ENCODE measurements at places on chromosomes 7 and 10.

GRCh38 chr10:132615341-132616169 is 78.0 kb downstream of the INPP5A start:
- DNase-seq = no peak
- H3K4me3 ChIP-seq = peak overlapping the region; percentile 31
- peak overlapping the region; percentile 0 for H3K27ac ChIP-seq

GRCh38 chr7:132276234-132276630 is 300.0 kb downstream of the PLXNA4 start:
- DNase-seq = no peak
- H3K4me1 ChIP-seq = peaks cover 2% of the 10 kb centered on the region
- H3K36me3 ChIP-seq = no peaks in the 10 kb centered on the region
- H3K27ac ChIP-seq = no peak overlapping the region
- peaks cover 34% of the 10 kb centered on the region for H3K27me3 ChIP-seq

- peak overlapping the region; percentile 98 for H3K4me3 ChIP-seq
- H3K36me3 ChIP-seq = no peaks in the 10 kb centered on the region
- H3K27ac ChIP-seq = peak overlapping the region; percentile 95
- H3K27me3 ChIP-seq = no peaks in the 10 kb centered on the region
Measured at GRCh38 chr10:92240289-92241157, 50.4 kb downstream of the CPEB3 start.

DNA sequence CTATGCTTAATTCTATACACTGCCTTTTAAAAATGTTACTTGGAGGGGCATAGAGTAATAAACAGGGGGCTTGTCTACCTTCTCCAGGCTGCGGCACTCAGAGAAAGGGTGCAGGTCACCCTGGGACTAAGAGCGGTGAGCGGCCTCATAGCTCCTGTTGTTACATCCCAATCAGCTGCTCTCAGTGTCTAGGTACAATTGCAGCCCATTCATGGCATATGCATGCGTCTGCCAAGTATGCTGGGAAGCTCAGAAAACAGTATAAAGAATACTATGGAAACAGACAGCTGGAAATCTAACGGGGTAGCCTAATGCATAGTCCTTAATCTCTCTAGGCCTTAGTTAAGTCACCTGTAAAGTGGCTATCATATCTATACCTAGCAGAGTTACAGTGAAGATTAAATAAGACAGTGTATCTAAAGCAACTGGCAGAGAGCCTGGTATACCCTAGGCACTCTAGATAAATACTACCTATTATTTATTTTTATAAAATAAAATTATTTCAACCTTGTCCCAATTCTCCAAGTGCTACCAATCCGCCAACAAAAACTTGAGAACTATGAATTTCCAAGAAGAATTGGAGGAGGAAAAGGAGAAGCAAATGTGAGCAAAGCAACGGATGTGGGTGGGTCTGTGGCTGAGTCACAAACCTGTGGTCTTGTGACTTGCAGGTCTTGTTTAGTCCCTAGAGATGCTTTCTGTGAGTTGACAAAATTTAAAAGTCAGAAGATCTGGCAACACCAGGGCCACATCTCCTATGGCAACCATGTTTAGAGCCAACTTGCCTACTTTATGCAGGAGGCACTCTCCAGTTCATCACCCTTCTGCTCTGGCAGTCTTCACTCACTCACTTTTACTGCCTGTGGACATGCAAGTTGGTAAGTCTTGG is 183.0 kb downstream of the RAPGEF5 start:
- H3K27me3 ChIP-seq = peaks cover 26% of the 10 kb centered on the region
- H3K4me3 ChIP-seq = no peak overlapping the region
- H3K4me1 ChIP-seq = peaks cover 9% of the 10 kb centered on the region
- no peaks in the 10 kb centered on the region for H3K36me3 ChIP-seq
- peak overlapping the region; percentile 74 for H3K27ac ChIP-seq
- DNase-seq = no peak

DNA sequence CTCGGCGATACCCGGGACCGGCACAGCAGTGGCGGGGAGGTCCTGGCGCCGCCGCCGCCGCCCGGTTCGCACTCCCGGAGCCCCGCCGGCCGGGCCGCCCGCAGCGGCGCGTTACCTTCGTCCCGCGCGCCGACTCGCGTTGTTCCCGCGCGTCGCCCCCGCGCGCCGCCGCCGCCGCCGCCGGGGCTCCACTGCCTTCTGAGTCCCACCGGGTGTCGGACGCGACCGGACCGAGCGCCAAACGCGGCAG is at the start of gene EZH2:
EZH2 (minus strand) TSS at position 243 of the 250 bp plus-strand sequence. CDS start 36,993 bp downstream, outside the sequence.
- H3K4me1 ChIP-seq = peaks cover 12% of the 10 kb centered on the region
- no peaks in the 10 kb centered on the region for H3K36me3 ChIP-seq
- H3K27ac ChIP-seq = peak within 1 kb of the TSS; percentile 94
- no peak for DNase-seq

DNA sequence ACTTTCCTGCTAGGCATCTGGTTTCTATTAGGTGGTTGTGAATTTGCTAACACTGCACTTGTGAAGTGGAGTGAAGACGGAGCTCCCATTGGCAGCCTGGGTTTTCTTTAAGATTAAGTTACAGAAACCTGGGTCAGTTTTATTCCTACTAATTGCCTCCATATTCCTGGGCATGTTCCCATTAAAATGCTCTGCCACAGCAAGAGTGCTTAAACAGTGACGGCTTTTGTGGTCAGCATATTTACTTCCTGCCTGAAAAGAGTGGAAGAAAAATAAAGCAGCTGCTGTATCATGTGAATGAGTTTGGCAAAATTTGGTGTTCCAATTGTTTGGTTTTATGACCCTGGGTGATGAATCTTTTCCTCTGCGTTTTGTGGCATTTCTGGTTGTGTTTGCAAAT is 96.9 kb upstream of the PLXDC2 start:
- H3K4me1 ChIP-seq = no peaks in the 10 kb centered on the region
- H3K27me3 ChIP-seq = no peaks in the 10 kb centered on the region

- H3K36me3 ChIP-seq = no peaks in the 10 kb centered on the region
- H3K4me3 ChIP-seq = no peak overlapping the region
- peaks cover 3% of the 10 kb centered on the region for H3K4me1 ChIP-seq
- no peak overlapping the region for H3K27ac ChIP-seq
- peaks cover 5% of the 10 kb centered on the region for H3K27me3 ChIP-seq
- DNase-seq = no peak
Measured at GRCh38 chr7:17690030-17690429, 250.3 kb downstream of the SNX13 start.

DNA sequence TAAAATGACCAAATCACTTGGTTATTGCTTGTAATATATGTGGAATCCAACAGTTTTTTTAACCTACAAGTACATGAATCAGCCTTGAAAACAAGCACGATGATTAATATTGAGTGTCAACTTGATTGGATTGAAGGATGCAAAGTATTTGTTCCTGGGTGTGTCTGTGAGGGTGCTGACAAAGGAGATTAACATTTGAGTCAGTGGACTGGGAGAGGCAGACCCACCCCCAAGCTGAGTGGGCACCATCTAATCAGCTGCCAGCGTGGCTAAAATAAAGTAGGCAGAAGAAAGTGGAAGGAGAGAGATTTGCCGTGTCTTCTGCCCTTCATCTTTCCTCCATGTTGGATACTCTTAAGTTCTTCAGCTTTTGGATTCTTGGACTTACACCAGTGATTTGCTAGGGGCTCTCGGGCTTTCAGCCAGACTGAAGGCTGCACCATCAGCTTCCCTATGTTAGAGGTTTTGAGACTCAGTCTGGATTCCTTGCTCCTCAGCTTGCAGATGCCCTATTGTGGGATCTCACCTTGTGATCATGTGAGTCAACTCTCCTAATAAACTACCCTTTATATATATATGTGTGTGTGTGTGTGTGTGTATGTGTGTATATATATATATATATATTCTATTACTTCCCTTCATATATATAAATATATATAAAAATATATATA is 118.4 kb upstream of the WDR11 start:
- no peaks in the 10 kb centered on the region for H3K36me3 ChIP-seq
- H3K4me1 ChIP-seq = peaks cover 4% of the 10 kb centered on the region
- no peak overlapping the region for H3K27ac ChIP-seq
- no peak for DNase-seq
- peaks cover 12% of the 10 kb centered on the region for H3K27me3 ChIP-seq

DNA sequence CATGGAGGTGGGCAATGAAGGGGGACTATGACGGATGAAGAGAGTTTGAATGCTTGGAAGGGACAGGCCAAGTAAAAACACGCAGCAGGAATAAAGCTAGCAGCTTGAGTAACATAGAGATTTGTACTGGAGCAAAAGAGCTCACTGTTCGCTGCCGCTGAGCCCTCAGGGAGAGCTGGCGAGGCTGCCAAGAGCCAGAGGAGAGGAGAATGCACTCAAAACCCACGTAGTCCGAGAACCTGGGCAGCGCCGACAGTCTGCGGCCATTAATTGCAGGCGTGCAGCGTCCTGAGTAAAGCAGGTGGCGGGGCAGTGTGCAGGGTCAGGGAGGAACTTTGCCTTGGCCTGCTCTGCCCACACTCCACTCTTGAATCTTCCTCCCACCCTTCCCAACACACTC is 68.2 kb downstream of the SLC37A3 start:
- H3K36me3 ChIP-seq = peaks cover 8% of the 10 kb centered on the region
- H3K4me1 ChIP-seq = peaks cover 5% of the 10 kb centered on the region
- H3K4me3 ChIP-seq = no peak overlapping the region
- peak overlapping the region; percentile 86 for H3K27ac ChIP-seq
- H3K27me3 ChIP-seq = no peaks in the 10 kb centered on the region

DNA sequence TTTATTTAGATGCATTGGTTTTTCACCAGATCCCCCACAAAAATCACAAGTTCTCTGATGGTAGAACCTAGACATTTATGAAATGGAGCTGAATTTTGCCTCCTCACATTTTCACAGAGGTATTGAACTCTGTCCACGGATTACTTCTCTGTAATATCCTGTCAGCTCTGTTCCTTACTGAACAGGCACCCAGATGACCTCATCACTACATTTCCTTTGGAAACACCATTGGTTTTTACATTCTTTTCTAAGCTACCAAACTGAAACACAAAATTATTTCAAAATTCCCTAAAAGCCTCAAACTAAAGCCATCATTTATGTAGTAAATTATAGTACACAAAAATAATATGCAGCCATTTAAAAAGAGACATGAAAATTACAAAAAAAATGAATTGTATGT is 98.3 kb upstream of the KCNIP2 start:
- no peak overlapping the region for H3K27ac ChIP-seq
- H3K4me1 ChIP-seq = peaks cover 17% of the 10 kb centered on the region
- no peaks in the 10 kb centered on the region for H3K27me3 ChIP-seq
- no peak for DNase-seq
- H3K36me3 ChIP-seq = peaks cover 16% of the 10 kb centered on the region

DNA sequence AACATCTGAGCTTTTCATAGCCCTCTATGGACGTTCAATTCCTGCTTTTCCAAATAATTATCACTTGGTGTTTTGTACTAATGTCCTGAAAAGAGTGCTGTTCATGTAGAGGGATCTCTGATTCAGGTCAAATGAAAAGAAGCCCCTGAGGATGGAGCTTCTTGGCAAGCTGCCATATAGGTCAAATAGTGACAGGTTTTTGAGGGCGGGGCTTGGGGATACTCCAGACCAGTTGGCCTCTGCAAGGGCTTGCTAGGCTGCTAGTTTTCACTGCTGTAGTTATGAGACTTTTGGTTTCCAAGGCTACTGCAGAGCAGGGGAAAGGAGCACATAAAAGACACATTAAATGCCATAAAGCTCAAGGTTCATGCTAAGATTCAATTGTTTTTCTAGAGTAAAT is 257.2 kb upstream of the CACNA2D1 start:
- DNase-seq = no peak
- H3K27ac ChIP-seq = no peak overlapping the region
- no peaks in the 10 kb centered on the region for H3K36me3 ChIP-seq
- H3K27me3 ChIP-seq = no peaks in the 10 kb centered on the region
- no peak overlapping the region for H3K4me3 ChIP-seq

DNA sequence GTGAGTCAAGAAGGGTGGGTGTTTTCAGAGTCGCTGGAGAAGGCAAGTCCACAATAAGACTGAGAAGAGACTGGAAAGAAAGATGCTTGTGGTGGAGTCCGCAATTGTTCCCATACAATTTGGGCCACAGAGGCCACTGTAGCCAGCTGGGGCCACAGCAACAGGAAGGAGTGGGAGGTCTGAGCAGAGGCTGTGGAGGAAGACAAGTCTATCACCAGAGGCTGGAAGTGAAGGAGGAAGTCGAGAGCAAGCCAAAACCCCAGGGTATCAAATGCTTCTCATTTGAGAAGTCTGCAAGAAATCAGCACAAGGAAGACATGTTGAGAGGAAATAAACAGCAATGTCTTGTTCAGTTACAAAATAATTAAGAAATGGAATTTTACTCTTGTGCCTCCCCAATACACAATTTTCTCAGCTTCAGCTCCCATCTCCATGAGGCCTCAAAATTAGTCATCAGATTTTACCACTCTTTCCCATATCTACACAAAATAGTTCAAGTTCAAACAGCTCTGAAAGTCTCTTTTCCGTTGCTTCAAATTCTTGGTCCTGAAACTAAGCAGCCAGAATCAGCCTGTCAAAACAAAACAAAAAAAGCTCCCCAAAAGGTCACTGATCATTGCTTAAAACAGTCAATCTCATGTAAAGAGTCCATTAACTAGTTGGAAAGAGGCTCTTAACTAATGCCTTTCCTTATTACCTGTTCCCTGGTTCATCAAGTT is 31.6 kb downstream of the SLC16A12 start:
- no peaks in the 10 kb centered on the region for H3K27me3 ChIP-seq
- no peak overlapping the region for H3K27ac ChIP-seq
- no peak overlapping the region for H3K4me3 ChIP-seq
- no peaks in the 10 kb centered on the region for H3K36me3 ChIP-seq

DNA sequence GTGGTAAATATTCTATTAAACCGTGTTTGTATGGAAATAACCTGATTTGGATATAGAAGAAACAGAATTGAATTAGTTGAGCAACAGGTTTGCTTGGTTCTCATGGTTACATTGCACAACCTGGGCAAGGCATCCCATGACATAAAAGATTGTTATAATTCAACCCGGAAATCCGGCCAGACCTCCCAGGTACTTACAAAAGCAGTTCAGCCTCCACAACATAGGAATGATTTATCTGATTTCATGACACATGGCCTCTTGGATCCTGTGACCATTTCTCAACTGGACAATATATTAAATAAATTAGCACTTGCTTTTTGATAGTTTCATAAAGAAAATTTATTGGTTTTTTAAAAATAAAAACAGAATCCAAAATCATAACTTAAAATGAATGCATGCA is 55.1 kb upstream of the PTPN12 start:
- H3K4me1 ChIP-seq = peaks cover 7% of the 10 kb centered on the region
- DNase-seq = no peak
- H3K27me3 ChIP-seq = peaks cover 13% of the 10 kb centered on the region
- H3K36me3 ChIP-seq = peaks cover 2% of the 10 kb centered on the region
- H3K27ac ChIP-seq = no peak overlapping the region

- peaks cover 47% of the 10 kb centered on the region for H3K27me3 ChIP-seq
- H3K27ac ChIP-seq = no peak overlapping the region
- no peak overlapping the region for H3K4me3 ChIP-seq
- no peaks in the 10 kb centered on the region for H3K36me3 ChIP-seq
- no peaks in the 10 kb centered on the region for H3K4me1 ChIP-seq
Measured at GRCh38 chr10:29372920-29373319, 84.0 kb downstream of the LYZL1 start.

DNA sequence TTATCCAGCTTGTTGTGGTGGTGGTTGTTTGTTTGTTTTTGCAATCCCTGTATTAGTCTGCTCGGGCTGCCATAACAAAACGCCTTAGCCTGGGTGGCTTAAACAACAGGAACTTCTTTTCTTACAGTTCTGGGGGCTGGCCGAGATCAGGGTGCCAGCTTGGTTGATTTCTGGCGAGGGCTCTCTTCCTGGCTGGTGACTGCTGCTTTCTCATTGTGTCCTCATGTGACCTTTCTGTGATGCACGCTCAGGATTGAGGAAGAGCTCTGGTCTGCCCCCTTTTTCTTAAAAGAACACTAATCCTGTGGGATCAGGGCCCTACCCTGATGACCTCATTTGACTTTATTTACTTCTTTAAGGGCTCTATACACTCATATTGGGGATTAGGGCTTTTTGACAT is 107.1 kb upstream of the NRP1 start:
- H3K27ac ChIP-seq = no peak overlapping the region
- H3K4me1 ChIP-seq = no peaks in the 10 kb centered on the region
- peaks cover 3% of the 10 kb centered on the region for H3K36me3 ChIP-seq
